HAP-1 (cell line): ENCODE measurements at places on chromosomes 12 and 14.
A peak's percentile ranks its signal among the peaks of the same experiment; 100 is the strongest.

DNA sequence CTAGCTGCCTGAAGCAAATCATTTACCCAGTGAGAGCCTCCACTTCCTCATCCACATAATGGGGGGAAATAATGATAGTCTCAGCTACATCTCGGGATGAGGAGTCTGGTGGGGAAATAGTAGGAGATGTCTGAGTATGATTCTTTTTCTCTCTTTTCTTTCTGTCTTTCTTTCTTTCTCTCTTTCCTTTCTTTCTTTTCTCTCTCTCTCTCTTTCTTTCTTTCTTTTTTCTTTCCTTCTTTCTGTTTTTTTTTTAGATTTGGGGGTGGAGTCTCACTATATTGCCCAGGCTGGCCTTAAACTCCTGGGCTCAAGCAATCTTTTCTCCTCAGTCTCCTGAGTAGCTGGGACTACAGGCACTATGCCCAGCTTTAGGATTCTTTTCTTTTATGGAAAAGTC, 12.8 kb downstream of the HOXC4 start:
- DNase-seq = no peak

GRCh38 chr14:82872494-82872893, 1338.8 kb upstream of the SEL1L start:
- peak; percentile 53 for DNase-seq

- DNase-seq = no peak
These were observed 107.0 kb downstream of the HECTD4 start for GRCh38 chr12:112275207-112275606.

DNA sequence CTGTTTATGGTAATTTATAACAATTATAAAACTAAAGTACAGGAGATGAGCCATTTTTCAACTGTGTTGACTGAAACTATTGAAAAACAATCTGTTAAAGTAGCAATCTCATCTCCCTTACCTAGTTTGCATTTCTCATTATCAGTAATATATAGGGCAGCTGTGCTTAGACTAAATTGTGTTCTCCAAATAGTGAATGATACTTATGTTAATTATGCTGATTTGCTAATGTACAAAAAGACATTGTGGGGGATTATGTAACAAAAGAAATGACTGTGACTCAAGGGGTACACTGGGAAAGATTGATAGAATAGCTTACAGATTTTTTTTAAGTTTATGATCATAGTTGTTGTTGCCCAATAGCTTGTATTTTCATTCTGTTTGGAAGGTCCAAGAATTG, 207.7 kb downstream of the FUT8 start:
- DNase-seq = peak; percentile 79

DNA sequence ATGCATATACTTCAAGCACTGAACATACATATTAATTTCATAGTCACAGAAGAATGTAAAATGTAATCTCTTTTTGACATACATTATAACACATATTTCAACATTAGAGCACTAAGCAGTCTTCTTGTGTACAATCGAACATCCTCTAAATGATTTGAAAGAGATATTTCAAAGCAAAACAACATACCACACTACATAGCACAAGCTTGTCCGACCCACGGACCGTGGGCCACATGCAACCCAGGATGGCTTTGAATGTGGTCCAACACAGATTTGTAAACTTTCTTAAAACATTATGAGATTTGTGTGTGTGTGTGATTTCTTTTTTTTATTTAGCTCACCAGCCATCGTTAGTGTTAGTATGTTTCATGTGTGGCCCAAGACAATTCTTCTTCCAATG, 7.0 kb downstream of the PRICKLE1 start:
- DNase-seq = no peak

DNA sequence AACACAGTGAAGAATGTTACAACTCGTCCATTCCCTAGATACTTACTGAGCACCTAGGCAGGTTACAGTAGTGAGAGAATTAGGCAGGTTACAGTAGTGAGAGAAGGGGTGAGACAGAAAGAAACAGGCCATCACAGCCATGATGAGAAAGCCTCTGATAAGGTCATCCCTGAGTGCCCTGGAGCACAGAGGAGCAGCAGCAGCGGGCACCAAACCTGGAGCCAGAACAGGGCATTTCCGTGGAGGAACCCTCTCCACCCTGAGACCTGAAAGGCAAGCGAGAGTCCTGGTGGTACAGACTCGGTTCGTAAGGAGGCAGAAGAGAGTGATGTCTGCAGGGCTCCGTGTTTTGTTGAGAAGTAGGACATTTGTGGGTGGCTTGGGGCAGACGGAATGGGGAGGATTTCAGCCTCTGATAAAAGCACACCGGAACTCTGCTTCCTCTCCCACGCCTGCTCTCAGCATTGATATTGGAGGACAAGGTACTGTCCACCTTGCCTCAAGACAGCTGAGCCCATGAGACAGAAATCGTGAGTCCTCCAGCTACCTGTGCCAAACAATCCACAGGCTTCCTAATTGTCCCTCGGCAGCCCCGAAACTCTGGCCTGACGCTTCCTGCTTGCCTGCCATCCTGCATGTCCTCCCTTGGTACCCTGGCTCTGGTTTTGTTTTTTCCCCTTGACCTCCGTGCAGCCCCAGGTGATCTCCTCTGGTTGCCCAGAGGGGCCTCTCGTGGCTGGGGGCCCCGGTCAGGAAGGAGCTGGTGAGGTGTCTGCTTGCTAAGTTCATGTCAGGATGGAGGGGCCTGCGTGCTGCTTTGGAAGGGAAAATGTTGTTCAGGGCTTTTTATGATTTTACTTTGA, 136.1 kb downstream of the GCH1 start:
- no peak for DNase-seq

GRCh38 chr12:105235281-105235731, 668 bp downstream of the APPL2 start:
- no peak for DNase-seq

DNA sequence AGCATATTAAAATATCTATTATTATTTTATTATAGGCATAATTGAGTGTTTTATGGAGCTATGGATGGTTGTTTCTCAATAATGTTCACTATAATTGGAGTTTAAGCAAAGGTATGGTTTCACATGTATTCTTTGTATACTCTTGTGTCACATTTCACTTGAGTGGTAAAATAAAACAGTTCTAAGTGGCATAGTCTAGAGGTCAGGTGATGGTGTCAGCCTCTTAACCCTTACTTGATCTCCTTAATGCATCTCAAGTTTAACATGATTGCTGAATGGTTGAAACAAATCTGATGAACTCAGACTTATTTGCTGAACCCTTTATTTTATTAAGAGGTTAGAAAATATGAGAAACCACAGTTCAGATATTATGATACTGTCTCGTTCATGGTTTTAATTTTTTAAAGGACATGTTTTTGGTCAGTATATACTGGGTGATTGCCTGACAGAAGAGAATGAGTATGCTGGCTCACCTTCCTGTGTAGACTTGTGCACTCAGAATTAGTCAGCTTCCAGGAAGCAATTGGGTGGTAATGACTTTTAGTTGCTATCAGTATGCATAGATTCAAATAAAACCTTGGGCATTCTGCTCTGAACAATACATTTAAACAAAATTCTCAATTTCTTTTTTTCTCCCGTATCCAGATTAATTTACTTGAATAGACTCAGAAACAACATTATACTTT, 464.6 kb downstream of the PCNX1 start:
- no peak for DNase-seq

DNA sequence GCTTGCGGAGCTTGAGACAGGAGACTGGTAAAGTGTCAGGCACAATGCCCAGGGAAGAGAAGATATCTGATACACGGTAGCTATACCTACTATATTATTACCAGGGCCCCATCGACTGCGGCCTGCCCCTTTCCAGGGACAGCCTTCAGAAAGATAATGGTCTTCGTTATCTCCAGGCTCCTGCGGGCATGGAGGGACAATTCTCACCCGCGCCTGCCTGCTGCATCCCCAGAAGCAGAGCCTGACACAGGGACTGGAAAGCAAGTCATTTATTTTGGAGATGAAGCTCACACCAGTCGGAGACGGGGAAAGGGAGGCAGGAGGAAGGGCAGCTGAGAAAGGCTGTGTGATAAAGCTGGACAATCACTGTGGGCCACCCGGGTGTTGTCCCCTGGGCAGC, 67.9 kb upstream of the FAM222A start:
- DNase-seq = no peak

DNA sequence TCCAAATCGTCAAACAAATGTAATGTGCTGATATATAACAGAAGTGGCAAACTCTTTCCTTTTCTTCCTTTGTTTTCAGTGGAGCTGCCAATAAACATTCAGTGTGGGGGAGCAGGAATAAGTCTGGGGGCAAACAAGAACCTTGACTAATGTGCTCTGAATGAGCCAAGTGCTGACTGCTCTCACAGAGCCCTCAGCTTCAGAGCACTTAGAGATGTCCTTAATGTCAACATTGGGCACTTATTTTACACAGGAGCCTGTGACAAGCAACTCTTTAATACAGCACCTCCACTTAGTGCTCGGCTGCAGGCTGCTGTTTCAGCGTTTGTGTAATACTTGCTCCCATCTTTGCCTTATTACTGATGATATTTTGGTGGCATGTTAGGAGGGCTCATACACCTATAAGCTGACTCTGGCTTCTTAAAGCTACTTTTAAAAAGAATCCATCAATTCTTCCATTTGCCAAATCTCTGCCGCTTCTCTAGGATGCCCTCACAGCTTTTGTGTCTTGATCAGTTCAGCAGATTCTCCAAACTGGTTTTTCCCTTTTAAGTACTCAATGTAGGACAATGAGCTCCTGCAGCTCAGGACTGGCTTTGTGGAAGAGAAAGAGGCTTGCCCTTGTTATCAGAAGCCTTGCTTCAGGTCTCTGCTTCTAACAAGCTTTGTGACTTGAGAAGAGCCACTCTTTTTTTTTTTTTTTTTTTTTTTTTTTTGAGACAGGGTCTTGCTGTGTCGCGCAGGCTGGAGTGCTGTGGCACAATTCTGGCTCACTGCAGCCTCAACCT, 206.6 kb downstream of the MON2 start:
- no peak for DNase-seq

DNA sequence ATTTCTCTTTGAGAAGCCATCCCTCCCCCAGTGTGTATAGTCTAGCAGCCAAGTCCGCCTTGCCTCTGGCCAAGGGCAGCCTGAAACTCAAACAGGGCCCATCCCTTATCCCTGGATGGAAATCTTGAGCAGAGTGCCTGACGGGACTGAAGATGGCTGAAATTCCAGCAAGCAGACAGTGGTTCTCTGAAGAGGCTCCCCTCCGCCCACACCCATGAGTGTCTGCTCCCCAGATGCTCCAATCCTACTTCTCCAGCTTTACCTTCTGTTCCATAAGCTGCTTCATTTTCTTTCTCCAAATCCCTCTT, 396.2 kb downstream of the NUAK1 start:
- no peak for DNase-seq

DNA sequence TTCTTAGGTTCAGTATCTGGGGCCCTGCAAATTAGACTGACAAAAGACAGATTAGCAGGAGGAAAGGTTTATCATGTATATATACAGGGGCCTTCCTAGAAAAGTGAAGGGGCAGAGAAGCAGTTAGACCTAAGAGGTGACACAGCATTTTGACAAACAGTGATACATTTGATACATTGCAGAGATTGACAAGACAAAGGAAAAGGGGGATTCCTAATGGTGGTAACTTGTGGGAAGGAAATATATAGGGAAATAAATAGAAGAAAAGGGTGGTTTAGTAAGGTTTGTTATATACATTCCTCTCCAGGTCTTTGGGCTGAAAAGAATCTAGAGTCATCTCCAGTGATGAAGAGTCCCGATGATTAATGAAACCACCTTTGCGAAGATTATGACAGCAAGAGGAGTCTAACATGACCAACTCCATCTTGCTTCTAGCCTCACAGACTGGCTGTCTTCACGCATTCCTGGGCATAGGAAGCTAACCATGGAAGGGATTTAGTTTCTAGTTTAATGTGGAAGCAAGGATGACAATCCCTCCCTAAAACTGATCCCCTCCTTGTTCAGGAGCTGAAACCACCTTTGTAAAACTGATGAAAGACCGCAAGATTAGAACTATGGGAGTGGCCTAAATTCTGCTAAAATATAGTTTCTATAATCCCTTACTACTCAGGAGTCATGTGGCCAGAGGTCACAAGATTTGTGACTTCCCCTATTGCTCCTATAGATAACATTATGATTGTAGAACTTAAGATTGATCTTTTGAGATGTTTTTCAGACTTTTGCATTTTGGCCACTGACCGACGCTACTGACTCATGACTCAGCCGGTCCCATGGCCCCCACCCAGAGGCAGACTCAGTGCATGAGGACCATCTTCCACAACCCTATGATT, 31.1 kb upstream of the CPM start:
- peak; percentile 26 for DNase-seq

GRCh38 chr14:23582906-23583760, 4.5 kb upstream of the JPH4 start:
- DNase-seq = no peak

GRCh38 chr12:8823565-8824300, 1.3 kb downstream of the A2ML1 start:
- peak; percentile 65 for DNase-seq

- DNase-seq = no peak
These were observed 1090.5 kb downstream of the VRK1 start for GRCh38 chr14:97887690-97888089.

DNA sequence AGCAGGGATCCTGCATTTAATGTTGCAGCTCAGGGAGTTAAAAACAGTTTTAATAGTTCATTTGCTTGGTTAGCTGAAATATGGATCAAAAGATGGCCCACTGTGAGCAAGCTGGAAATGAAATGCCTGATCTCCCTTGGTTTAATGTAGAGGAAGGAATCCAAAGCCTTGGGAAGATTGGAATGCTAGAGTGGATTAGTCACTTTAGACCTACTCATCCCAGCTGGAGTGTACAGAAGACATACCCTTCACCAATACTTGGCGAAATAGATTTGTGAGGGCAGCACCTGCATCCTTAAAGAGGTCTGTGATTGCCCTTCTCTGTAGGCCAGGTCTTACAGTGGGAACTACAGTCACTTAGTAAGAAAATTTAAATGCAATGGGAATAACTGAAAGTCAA, 58.0 kb upstream of the KRAS start:
- DNase-seq = no peak

DNA sequence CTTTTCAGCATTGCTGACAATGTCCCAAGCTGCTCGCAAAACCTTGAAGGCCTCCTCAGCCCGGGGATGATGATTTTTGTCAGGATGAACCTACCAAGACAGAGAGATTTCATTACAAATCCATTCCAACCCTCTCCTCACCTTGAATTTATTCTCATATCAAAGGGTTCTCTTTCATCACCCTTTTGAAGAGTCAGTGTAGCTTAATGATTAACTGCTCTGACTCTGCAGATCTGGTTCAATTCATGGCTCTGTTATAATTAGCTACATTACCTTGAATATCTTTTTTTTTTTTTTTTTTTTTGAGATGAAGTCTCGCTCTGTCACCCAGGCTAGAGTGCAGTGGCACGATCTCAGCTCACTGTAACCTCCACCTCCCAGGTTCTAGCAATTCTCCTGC, 5.6 kb downstream of the ORMDL2 start:
- no peak for DNase-seq

DNA sequence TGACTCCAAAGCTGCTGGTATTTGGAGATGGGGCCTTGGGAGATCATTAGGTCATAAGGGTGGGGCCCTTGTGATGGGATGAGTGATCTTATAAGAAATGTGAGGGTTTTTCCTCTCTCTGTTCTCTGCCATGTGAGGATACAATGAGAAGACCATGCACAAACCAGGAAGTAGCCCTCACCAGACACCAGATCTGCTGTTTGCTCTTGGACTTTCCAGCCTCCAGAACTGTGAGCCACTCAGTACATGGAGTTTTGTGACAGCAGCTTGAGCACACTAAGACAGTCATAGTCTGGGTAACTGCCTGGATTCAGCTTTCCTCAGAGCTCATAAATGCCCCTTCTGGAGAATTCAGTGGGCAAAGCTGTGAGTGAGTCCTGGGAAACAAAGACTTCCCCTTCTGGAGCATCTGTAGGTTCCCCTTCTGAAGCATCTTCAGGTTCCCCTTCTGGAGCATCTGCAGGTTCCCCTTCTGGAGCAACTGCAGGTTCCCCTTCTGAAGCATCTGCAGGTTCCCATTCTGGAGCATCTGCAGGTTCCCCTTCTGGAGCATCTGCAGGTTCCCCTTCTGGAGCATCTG, 11.0 kb upstream of the PPP4R3A start:
- no peak for DNase-seq
